ENCODE measurements at places on chromosomes 13 and 19.

- DNase-seq: no peak
Observed at GRCh38 chr19:10898633-10899032, 27.3 kb downstream of the CARM1 start.

DNA sequence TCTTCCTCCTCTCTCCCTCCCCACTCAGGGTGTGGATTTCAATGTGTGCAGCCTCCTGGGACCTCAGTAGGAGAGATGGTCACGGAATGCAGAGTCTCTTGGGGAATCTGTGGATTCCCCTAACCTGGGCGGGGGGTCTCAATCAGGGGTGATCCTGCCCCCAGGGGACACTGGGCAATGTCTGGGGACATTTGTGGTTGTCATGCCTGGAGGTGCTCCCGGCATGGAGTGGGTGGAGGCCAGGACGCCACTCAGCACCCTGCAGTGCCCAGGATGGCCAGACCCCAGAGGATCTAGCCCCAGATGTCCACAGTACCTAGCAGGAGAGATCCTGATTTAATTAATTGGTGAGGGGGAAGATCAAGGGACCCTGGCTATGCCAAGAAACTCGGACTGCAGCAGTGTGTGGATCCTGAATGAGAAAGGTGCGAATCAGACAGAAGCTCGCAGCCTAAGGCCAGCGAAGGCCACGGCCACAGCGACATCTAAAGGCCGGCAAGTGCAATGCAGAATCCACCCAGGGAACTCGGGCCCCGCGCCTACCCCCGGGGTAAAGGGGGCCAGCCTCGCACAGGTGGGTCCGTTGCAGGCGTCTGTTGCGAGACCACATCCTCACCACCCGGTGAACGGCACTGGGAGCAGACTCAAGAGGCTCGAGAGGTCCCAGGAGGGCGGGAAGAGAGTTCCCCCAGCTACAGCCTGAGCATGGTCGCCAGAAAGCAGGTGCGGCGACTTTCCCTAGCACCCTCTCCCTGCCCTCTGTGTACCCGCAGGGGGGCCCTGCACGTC is 88.8 kb downstream of the GNG7 start:
- DNase-seq: peak; percentile 49

DNA sequence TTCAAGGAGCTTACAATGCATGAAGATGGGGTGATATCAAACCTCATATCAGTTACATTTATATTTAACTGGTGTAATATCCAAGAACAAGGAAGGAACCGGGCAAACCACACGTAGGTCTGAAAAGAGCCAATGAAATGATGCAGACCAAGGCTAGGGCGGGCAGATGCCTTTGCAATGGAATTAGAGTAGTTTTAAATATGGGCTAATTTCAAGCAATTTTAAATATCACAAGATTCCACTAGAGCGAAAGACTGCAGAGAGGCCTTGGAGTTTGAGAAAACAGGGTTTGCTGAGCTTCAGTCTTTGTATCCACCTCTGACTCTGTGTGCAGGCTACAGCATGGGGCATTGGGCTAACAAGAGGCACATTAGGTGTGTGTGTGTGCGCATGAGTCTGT is 53.9 kb upstream of the ZNF536 start:
- no peak for DNase-seq

- no peak for DNase-seq
Observed at GRCh38 chr19:10518444-10519361, 1.5 kb upstream of the S1PR5 start.

- DNase-seq: no peak
Observed at GRCh38 chr19:38034492-38034860, 127.5 kb downstream of the SIPA1L3 start.

- DNase-seq: no peak
Observed at GRCh38 chr13:30743319-30744055, 8.1 kb downstream of the ALOX5AP start.

- no peak for DNase-seq
Observed at GRCh38 chr13:51000571-51001260, 91.1 kb downstream of the RNASEH2B start.

GRCh38 chr13:28735481-28736029 is 16.8 kb upstream of the SLC46A3 start:
- no peak for DNase-seq

- no peak for DNase-seq
Observed at GRCh38 chr13:90201202-90201601, 1146.3 kb upstream of the MIR17HG start.

DNA sequence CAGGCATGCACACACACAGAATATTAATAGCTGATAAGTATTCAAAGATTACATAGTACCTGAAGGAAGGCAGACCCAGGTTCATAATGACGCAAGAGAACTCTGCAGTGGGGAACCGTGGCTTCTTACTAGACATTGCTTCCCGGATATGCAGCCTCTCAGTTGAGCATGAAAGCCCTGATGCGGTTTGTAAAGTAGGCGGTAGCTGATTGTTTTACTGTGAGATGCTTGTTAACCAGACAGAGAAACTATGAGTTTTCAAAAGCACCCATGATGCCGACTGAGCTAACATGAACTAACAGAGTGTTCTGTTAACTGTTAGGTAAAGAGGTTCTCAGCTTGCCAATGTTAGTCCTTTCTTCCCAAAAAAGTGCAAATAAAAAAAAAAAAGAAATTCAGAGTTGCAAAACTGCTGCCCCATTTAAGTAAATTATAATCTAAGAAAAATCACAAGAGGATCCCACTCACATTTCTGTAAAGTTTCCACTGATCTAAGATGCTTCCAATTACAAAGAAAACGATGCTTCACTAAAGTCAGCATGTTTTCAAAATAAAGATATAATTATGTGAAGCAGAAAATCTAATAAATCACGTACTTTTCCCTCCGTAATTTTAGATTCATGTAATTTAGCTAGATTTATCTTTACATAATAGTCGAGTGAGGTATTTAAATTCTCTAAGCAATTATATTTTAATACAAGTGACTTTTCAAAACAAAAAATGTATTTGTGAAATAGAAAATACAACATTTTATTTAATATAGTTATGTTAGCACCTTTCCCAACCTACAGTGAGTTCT is 2.2 kb downstream of the FLT1 start:
- DNase-seq: peak; percentile 17

- no peak for DNase-seq
Observed at GRCh38 chr19:10293637-10294367, 4.0 kb downstream of the ICAM5 start.

GRCh38 chr13:72884101-72884500 is 102.2 kb downstream of the PIBF1 start:
- DNase-seq: no peak

Measured in effector CD4-positive, alpha-beta T cell (primary cell).